Germinal center (tissue), 1 donor: ENCODE measurements at places on chromosomes 11 and 22.

DNA sequence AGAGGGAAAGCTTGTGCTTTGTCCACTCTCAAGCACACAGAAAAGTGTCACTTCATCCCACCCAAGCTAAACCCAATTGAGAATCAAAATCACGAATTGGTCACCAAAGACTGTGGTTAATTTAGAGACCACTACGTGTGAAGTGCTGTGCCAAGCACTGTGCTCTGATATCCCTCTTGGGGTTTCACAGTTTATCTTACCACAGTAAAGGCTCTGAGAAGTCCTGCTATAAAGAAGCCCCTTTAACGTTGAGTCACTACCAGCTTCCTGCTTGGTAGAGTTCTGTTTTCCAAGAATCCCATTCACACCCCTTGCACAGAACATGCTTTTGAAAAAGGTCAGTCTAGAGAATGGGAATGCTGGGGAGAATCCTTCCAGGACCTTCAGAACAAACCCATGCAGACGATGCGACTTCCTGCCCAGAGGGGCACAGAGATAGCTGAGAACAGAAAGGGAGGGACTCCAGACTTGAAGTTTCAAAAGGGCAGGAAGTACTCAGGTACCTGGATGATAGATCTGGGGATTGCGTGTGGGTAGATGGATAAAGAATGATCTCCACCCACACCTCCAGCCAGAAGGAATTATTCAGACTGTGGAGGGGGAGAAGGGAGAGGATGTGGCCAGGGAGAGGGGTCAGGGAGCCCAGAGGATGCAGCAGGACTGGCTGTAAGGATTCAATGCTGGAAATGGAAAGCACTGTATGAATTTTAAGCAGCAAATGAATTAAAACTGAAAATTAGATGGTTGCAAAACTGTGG, 18.1 kb upstream of the TSPAN18 start:
- no peak for DNase-seq

DNA sequence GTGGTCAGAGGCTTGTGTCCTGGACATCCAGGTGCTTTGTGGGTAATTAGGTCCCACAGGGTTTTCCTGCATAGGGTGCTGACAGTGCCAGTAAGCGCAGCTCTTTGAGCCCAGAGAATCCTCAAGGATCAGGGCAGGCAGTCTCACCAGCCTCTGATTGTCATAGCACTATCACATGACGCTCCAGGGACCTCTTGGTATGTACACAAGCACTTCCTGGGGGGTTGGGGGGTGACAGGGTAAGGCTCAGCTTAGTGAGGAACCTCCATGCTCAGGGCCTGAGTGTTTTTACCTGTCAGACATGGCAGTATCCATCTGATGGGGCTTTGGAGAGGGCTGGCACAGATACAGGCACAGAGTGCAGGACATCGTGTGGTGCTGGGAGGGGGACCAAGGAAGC, 27.9 kb upstream of the SUSD2 start:
- no peak for DNase-seq

DNA sequence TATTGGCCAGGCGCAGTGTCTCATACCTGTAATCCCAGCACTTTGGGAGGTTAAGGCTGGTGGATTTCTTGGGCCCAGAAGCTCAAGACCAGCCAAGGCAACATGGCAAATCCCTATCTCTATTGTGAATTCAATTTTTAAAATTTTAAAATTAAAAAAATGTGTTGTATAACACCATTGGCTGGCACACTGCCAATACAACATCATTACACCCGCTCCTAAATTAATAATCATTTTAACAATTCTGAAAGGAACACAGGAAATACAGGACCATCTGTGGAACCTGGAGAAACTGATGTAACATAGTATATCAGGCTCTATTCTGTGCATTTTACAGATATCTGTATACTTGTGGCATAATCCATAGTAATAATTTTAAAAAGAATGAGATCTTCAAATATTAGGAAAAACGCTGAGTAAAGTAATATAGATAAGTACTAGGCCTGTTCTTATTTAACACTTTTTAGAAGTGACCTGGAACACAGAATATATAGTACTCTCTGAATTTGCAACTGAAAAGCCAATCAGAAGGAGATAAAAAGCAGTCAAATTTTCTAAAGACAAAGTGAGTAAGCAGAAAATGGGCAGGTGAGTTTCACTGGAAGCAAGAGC, 124.3 kb downstream of the APOL5 start:
- no peak for DNase-seq

- no peak for DNase-seq
Observed at GRCh38 chr11:44747316-44747715, 20.6 kb downstream of the TSPAN18 start.

DNA sequence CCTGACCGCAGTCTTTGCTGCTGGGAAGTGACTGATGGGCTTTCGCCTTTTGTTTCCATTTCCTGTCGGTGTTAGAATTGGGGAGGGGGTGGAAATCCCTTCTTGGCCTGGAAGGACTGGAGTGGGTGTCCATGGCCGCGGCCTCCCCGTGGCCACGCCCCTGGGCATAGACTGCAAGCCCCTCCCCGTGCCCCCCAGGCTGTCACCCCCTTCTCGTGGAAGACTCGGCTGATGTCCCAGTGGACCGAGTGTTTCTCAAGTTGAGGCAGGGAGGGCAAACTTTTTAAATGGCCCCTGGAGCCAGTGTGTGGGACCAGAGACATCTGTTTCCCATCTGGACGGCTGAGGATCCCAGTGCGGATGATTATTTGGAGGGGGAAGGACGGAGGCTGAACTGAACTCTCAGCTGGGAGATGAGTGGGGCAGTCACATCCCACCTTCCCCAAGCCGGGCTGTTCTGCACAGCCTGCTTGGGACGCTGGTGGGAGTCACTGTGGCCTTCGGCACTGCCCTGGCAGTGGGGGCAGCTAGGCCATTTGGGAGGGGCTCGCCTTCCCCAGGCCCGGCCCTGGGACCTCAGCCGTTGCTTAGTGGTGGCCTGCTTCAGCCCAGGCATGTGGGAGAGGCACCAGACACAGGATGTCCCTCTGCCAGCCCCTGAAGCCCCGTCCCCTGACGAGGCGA, 1.6 kb downstream of the CD81 start:
- DNase-seq = no peak

GRCh38 chr11:116104498-116105174, 600.4 kb upstream of the CADM1 start:
- no peak for DNase-seq

GRCh38 chr11:36431429-36432092, 78.5 kb downstream of the TRAF6 start:
- no peak for DNase-seq

DNA sequence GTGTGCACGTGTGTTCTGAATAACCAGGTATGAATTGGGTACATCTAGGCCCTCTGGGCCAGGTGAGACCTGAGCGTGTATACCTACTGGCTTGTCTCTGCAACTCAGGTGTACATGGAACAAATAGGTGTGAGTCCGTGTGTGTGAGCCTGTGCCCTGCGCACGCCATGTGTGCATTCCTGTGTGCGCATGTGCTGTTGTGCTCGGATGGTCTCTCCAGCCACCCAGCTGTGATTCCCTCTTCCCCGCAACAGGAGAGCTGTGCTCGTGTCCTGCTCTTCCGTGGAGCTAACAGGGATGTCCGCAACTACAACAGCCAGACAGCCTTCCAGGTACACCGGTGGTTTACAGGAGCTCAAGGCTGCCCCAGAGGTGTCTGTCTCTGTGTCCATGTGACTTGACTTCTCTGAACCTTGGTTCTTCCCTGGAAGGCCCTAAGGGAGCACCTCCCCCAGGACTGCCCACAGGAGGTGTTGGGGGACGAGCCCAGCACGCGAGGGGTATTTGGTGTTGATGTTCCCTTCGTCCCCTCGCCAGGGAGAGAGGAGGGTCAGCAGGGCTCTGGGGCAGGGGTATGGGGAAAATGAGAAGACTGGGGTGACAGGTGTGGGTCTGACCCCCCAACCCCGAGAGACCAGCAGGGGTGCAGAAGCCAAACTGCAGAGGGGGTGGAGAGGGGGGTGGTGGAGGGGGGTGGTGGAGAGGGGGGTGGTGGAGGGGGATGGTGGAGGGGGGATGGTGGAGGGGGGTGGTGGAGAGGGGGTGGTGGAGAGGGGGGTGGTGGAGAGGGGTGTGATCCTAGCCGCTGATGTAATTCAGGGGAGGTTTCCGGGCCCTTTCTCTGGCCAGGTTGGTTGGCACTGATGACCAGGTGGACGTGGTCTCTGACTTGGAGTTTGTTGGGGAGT, 10.7 kb downstream of the SHANK3 start:
- no peak for DNase-seq

DNA sequence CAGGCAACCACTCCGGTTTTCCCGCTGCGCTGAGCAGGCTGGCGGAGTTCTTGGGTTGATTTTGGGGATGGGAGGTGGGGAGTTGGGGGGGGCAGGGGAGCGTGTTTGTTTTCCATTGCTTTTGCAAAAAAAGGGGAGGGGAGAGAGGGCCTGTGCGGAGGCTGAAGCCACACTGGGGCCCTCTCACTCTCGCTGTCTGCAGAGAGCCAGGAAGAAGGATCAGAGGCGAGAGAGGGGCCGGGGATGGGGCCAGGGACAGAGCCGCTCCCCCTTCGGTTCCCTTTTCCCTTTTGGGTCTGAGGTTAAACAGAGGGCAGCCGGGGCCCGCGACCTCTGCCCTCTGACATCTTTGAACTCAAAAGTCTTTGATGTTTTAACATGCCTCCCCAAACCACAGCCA, 17.4 kb upstream of the H19 start:
- DNase-seq = no peak

- peak; percentile 27 for DNase-seq
Observed at GRCh38 chr11:104968355-104968855, at the start of gene CASP4. CASP4 (minus strand) TSS chr11:104968574; CDS start chr11:104968525, 49 bp downstream.

- no peak for DNase-seq
Observed at GRCh38 chr22:35840302-35840739, 122.6 kb downstream of the APOL5 start.

DNA sequence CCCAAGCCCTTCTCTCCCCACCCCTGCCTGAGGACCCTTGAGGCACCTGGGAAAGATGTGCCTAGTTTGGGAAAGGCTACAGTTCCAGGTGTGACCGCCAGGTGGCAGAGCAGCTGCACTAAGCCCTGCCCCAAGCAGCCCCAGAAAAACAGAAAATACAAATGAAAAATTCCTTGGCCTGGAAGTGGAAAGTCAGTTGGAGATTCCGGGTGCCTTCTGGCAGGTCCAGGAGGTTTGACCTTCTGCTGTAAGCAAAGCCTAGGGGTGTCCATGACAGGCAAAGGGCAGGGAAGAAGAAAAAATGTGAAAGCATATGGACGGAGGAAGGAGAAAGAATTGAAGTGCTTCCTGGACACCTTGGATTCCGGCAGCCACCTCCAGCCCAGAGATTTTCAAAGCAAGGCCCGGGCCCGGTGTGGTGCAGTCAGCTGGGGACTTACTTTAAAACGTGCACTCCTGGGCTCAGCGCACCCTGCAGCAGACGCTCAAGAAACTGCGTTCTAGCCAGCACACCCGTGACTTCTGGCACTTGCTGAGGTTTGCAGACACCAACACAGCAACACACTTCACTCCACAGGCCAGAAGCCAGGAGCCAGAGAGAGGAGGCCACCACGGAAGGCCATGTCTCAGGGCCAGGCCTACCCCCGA, 37.3 kb upstream of the SLC22A12 start:
- peak; percentile 62 for DNase-seq
